Natural killer cell (primary cell): ENCODE measurements at places on chromosomes 4 and X. TPM values are rescaled to one million over a fixed set of nuclear protein-coding genes. Genes with fewer than 3 reads are reported as not detected.

DNA sequence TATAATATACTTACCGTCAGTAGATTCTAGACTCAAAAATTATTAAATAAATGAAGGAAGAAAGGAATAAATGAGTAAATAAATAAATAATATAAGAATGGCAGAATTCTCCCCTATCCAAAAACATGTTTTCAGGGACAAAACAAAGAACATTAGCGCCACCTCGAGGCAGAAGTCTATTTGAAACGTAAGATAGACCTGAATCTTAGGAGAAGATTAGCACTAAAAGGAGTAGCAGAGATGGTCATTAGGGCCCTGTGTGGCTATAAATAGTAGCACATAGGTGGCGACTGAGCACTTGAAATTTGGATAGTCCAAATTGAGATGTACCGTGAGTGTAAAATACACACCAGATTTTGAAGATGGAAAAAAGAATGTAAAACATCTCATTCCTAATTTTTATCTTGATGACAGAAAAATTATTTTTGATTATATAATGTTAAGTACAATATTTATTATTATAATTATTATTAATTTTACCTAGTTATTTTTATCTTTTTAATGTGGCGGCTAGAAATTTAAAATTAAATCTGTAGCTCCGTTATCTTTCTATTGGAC is 24.3 kb upstream of the SRD5A3 start:
- DNase-seq, result no peak

GRCh38 chrX:49001521-49002090 is 458 bp downstream of the GRIPAP1 start:
- peak; percentile 52 for DNase-seq

DNA sequence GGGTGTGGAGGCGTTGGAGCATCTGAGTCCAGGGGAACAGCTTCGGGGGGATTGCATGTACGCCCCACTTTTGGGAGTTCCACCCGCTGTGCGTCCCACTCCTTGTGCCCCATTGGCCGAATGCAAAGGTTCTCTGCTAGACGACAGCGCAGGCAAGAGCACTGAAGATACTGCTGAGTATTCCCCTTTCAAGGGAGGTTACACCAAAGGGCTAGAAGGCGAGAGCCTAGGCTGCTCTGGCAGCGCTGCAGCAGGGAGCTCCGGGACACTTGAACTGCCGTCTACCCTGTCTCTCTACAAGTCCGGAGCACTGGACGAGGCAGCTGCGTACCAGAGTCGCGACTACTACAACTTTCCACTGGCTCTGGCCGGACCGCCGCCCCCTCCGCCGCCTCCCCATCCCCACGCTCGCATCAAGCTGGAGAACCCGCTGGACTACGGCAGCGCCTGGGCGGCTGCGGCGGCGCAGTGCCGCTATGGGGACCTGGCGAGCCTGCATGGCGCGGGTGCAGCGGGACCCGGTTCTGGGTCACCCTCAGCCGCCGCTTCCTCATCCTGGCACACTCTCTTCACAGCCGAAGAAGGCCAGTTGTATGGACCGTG is 2.2 kb downstream of the AR start:
- no peak for DNase-seq

Gene ZDHHC9
- total RNA-seq, result 2.1 TPM

GRCh38 chr4:40916218-40916555 is 166.4 kb downstream of the NSUN7 start:
- DNase-seq, result no peak

Gene FRMD7
- total RNA-seq, result not detected

Gene COL4A5
- not detected for total RNA-seq

- peak; percentile 60 for DNase-seq
Observed at GRCh38 chrX:25144043-25144940, 128.5 kb upstream of the ARX start.

GRCh38 chrX:109918753-109919152 is 84.2 kb upstream of the TMEM164 start:
- DNase-seq, result no peak

- DNase-seq, result no peak
Observed at GRCh38 chr4:10311939-10312338, 145.3 kb downstream of the ZNF518B start.

DNA sequence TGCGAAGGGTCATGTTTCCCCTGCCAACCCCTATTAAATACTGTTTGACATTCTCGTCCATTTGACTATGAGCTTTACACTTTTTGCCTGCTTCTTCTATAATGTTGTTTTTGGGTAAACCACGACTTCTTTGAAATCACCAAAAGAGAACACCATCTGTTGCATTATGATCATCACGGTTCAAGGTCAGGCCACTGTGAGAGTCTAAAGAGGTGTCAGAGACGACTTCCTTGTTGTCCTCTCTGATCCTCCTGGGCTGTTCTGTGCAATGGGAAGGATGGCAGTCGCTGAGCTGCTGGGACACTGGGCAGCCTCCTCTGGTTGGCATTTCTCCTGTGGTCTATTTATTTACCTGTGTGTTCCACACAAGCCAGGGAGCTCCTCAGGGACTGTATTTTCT is 137.5 kb downstream of the RASL11B start:
- DNase-seq, result no peak

Gene C4orf54
- total RNA-seq, result not detected

Gene FDCSP
- total RNA-seq, result not detected

GRCh38 chr4:47566969-47567368 is 81.9 kb downstream of the ATP10D start:
- no peak for DNase-seq

Gene HTATSF1
- total RNA-seq, result 28.2 TPM

Gene SLC26A1
- 0.61 TPM for total RNA-seq

Gene NHSL2
- 15.0 TPM for total RNA-seq

GRCh38 chr4:118774321-118774720 is 61.6 kb downstream of the SEC24D start:
- DNase-seq, result no peak
